ENCODE measurements at places on chromosomes 7 and 10.

DNA sequence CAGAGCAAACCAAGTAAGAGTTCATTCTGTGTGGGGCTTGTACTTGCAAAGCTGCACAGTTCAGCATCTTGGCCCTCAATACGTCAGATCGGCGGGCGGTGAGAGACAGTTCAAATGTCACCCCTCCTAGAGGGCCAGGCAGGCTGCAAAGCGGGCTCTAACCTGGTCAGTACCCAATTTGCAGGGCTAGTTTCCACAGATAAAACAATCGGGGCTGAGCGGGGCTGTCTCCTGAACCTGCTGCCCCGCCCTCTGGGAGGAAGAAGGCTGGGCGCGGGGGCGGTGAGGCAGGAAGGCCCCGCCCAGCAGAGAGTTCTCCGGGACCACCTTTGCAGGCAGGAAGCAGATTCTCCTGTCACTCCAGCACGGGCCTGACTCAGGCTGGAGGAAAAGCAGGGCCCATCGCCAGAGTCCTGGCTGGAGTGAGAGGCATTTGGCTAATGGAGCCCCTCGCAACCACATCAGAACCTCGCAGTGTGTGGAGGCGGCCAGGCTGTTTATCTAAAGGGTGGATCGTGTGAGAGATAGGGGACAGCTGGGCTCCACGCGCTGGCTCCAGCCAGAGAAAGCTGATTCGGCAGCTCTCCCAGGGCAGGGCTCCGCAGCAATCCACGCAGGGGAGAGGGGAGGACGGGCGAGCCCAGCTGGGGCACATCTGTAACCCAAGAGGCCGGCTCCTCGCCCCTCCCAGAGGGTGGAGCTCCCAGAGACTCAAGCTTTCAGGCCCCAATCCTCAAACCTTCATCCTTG lies 83.1 kb downstream of the SH3PXD2A start:
- DNase-seq = peak; percentile 54

DNA sequence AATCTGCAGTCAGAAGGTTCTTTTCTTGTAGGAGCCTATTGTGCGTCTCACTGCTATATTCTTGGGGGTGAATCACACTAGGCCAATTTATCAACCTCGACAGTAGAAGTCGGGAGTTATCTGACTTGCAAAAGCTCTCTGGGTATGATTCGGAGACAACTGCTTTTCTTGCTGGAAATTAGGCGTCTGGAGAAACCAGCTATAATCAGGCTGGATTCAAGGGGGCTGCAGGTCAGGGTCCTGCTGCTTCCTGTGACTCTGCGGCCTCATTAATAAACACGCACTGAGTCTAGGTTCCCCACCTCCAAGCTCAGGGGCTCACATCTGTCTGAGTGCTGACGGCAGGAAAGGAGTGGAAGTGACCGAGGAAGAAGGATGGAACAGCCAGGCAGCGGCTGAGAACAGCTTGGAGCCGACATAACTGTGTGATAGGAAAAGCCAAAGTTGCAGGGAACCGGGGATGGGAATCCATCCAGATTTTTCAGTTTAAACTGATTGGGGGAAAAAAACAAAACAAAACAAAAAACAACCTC lies 184.6 kb downstream of the FANK1 start:
- no peak for DNase-seq

GRCh38 chr10:44180321-44181168 lies 204.4 kb downstream of the CXCL12 start:
- no peak for DNase-seq

DNA sequence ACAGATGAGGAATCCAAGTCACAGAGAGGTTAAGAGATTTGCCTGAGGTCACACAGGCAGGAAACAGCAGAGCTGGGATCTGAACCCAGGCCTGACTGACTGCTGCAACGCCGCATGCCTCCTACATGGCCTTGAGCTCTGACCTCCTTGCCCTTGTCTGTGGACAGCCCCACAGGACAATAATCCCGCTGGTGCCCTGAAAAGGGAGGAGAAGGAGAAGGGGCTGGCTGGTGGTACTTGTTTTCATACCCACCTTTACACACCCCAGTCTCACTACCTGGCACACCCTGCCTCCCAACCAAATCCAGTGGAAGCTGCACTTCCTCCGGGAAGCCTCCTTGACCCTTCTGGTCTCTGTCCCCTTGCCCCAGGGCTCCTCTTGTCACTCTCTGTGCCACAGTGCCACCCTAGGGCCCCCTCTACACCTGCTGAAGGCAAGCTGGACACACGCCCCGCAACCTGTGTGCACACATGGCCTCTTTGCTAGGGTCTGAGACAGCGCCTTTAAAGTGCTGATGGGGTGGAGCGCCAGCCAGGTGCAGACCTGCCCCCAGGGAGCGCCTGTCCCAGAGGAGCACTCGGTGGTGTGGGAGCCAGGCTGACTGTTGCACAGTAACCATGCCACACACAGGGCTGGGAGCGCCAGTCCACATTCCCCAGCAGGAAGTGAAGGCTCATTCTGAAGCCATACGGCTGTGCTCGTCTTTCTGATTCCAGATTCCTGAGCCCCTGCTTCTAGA lies 38.6 kb downstream of the ZCCHC24 start:
- no peak for DNase-seq

DNA sequence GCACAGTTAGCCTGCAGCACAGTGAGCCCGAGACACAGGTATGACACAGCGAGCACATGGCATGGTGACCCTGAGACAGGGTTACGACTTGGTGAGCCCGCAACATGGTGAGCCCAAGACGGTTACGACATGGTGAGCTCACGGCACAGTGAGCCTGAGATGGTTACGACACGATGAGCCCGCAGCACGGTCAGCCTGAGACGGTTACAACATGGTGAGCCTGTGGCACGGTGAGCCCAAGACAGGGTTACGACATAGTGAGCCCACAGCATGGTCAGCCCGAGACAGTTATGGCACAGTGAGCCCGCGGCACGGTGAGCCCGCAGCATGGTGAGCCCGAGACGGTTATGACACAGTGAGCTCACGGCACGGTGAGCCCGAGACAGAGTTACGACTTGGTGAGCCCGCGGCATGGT lies 156.1 kb downstream of the MAD1L1 start:
- no peak for DNase-seq

DNA sequence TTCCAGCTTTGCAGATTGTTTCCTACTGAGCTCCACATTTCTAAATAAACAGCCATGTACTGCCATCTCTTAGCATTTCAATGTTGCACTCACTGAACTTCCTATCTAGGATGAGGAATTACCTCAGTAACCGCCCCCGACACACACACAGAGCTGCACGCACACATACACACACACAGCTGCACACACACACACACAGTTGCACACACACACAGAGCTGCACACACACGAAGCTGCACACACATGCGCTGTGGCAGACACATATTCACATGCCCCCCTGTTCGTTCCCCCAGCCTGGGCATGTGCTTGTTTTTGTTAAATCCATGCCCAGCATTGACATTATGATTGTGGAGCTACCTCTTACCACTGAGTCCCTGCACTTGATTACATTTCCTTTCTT lies 39.6 kb upstream of the CNPY1 start:
- no peak for DNase-seq

DNA sequence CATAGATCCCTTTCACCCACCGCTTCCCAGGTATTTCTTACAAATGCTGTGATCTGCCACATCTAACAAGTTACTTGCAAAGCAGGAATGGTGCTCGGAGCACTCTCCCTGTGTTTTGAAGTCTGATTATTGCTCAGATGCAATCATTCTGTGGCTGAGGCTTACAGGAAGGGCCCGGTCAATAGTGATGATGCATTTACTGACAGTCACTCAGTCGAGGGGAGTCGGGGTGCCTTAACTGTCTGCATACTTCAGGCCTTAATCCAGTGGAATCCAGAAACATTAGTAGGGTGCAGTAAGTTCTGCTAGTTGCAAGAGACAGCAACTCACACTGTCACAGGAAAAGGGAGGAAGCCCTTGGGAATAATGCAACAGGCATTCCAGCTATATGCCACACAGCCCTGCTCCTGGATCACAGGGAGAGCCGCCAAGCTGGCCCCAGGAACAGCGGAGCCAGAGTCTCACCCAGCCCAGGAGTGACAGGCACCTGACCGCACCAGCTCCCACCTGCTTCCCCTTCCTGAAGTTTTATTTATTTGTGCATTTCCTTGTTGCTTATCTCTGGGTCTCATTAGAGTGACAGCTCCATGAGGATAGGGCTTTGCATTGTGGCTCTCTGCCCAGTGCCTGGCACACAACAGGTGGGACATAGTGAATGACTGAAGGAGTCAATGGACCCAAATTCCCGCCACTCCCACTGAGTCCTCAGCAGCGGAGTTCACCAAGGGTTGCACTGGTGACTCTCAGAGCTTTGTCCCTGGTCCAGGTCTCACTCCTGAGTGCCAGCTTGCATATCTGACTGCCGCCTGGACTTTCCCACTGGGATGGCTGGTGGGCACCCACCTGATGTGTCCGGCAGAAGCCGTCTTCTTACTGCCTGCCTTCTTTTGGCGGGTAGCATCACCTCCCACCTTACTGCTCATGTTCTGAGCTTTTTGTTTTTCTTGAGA lies 212.5 kb upstream of the SH2B2 start:
- no peak for DNase-seq

- no peak for DNase-seq
These were observed 1092.4 kb downstream of the LRMDA start for GRCh38 chr10:76523791-76524351.

GRCh38 chr7:125279961-125280360 lies 350.3 kb upstream of the POT1 start:
- DNase-seq = no peak

GRCh38 chr7:68573271-68574005 lies 1024.8 kb upstream of the AUTS2 start:
- no peak for DNase-seq

DNA sequence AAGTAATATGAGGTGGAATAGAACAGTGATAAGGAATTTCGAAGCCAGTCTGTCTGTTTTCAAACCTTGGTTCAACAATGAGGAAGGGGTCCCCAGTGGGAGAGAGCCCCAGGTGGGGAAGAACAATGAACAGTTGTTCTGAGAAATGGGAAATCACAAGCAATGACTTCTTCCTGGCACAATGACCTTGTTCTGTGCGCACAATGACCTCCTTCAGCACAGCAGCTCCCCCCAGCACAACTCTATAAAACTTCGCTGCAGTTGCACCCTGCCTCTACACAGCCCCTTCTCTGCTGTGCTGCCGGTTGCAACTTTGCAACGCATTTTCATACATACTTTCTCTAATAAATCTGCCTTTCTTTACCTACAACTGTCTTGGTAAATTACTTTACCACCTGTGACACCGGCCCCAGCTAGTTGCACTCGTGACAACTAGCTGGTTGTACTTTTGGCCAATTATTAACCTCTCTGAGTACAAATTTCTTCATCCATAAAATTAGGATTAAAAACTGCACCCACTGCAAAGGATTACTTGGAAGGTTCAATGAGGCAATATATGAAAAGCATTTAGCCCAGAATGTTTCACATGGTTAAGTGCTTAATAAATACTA lies 40.5 kb downstream of the ASB4 start:
- no peak for DNase-seq

GRCh38 chr7:130662426-130662825 lies 6.1 kb downstream of the COPG2 start:
- no peak for DNase-seq

GRCh38 chr7:150358988-150359621 lies 9.5 kb upstream of the REPIN1 start:
- no peak for DNase-seq

DNA sequence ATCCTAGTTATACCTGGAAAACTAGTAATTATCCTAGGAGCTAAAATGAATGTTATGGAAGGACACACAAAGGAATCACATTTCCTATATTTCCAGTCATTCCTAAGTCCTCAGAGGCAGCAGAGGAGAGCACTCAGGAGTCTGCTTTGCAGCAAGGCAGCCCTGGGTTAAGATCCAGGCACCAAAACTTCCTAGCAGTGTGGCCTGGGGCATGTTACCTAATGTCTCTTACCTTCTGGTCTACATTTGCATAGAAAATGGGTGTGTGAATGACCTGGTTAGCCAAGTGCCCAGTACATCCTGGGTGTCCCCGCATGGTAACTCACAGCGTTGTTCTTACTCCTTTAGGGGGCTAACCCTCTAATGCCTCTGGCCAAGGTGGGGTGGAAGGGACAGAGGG lies 135.9 kb downstream of the TAX1BP1 start:
- no peak for DNase-seq

- no peak for DNase-seq
These were observed 88.9 kb downstream of the ARMH3 start for GRCh38 chr10:101967119-101967518.

GRCh38 chr7:39367943-39368342 lies 198.3 kb upstream of the YAE1 start:
- no peak for DNase-seq
